ENCODE measurements at places on chromosomes 13 and 19. TPM values are rescaled to one million over a fixed set of nuclear protein-coding genes. Genes with fewer than 3 reads are reported as not detected.

- no peak for DNase-seq
Observed at GRCh38 chr13:21233086-21233485, 56.6 kb downstream of the MRPL57 start.

DNA sequence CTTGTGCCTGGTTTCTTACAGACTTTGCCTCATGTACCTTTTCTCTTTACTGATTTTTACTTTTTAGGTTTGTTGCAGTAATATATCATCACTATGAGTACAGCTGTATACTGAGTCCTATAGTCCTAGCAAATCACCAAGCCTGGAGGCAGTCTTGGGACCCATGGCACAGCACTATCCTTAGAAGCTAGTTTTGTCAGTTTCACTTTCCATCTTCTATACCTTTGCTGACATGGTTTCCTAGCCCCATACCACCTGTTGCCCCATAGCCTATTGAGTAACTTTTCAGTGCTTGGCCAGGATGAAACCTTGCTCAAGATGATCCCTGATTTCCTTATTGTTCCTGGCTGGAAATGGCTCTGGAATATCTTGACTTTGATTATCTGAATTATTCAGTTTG is 826.4 kb downstream of the GPC5 start:
- DNase-seq = no peak

DNA sequence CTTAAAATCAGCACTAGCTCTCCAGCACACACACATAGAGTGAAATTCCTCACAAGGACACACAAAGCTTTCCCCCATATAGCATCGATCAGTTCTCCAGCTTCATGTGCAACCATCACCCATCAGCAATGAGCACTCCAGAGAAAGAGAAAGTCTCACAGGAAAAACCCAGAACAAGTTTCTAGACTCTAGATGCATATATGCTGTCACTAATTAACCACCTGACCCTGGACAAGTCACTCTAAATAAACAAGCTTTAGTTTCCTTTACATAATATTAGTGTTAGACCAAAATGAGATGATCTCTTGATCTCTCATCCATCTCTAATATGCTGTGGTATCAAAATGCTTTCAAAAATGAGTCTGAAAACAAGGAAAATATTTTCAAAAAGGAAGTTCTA is 81.2 kb downstream of the TBC1D4 start:
- no peak for DNase-seq

GRCh38 chr19:33866696-33867095 is 70.0 kb downstream of the KCTD15 start:
- no peak for DNase-seq

GRCh38 chr13:98482476-98483444 is 94.1 kb downstream of the STK24 start:
- DNase-seq = no peak

DNA sequence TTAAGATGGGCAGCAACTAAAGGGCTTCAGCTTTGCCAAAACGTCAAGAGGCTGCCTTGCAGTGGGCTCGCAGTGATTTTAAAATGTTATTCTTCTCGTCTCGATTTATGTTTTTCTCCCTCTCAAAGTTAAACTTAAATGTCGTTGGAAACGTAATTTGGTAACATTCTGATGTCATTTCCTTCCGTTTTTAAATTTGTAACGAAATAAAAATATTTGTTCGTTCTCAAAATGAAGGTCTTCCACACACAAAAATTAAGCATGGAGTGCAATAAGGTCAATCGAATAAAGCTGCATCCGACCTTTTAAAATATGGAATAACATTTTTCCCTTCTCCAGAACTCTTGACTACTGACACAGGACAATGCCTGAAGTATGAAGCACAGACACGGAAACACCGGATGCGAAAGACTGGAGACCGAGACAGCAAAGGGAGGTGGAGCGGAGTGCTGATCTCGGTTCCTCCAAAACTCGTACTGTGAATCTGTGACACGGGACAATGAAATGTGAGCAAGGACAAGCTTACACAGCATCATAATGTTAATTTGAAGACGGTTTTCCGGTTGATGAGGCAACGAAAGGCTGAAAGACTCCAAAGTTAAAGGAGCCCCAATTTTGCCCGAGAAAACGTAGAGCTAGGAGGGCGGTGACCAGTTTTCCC is 850 bp downstream of the MTMR6 start:
- DNase-seq = peak; percentile 30

DNA sequence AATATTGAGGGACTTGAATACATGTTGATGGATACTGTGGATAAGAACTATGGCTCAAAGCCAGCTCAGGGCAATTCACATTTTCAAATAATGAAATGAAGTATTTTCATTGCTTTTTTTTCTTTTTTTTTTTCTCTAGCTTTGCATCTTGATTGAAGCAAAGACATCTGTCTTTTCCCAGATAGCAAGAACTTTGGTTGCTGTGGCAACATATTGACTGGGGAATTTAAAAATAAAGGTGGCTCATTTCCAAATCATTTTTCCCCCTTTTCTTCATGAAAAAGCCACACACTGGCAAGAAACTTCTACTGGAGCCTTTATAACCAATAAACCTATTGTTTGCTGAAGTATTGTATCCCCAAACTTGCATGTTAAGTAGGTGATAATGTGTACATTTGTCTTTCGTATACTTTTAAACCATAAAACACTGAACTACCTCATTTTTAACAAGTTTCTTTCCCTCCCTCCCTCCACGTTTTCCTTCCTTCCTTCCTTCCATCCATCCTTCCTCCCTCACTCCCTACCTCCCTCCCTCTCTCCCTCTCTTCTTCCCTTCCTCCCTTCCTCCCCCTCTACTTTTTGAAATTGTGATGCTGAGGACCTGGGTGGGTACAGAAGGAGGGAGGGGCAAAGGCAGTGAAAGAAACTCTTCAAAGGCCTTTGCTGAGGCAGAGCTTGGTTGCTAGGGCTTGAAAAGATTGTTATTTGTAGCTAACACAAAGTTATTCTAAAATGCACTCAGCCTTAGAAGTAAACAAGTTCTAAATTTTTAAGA is 343.5 kb upstream of the SPRY2 start:
- DNase-seq = no peak

DNA sequence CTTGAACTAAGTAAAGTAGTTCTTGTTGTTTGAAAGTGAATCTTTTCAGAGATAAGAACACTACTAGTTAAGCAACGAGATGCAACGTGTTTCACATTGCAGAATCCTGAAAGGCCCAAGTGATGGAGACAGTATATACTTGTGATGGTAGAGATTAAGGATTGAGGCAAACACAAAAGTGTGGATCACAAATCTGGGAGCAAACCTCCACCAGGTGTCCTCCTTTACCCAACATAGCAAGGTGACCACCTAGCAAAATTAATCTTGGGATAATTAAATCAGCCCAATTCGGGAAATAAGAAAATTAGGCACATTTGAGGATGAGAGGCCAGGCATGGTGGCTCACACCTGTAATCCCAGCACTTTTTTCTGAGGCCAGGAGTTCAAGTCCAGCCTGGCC is 563.9 kb downstream of the DACH1 start:
- DNase-seq = no peak

- DNase-seq = no peak
Observed at GRCh38 chr13:24180750-24181377, 20.3 kb downstream of the SPATA13 start.

DNA sequence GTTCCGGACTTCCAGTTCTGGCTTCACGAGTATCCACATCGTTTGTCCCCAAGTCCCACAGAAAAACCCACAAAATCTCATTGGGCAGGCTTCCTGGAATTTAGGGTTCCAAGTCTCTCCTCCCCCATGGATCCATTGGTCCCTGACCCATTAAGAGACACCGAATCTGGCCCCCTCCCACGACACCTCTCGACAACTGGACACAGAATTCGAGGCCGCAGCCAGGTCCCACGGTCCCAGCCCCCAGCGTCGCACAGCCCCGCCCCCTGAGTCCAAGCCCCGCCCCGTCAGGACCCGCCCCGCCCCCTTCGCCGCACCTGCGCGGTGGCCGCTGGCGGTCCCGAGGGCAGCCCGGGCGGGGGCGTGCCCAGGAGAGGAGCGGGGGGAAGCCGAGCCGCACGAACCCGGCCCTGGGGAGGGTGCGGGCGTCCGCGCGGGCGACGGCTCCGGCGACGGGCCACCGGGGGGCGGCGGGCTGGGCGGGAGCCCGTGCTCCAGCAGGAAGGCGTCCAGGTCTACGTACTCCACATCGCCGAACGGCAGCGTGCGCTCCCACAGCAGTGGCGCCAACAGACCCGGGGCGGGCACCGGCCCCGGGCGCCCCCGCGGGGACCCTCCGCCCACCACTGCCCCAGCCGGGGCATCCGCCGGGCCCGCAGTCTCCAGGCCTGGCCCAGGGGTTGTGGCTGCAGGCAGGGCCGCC is 1.8 kb downstream of the DBP start:
- DNase-seq = no peak

DNA sequence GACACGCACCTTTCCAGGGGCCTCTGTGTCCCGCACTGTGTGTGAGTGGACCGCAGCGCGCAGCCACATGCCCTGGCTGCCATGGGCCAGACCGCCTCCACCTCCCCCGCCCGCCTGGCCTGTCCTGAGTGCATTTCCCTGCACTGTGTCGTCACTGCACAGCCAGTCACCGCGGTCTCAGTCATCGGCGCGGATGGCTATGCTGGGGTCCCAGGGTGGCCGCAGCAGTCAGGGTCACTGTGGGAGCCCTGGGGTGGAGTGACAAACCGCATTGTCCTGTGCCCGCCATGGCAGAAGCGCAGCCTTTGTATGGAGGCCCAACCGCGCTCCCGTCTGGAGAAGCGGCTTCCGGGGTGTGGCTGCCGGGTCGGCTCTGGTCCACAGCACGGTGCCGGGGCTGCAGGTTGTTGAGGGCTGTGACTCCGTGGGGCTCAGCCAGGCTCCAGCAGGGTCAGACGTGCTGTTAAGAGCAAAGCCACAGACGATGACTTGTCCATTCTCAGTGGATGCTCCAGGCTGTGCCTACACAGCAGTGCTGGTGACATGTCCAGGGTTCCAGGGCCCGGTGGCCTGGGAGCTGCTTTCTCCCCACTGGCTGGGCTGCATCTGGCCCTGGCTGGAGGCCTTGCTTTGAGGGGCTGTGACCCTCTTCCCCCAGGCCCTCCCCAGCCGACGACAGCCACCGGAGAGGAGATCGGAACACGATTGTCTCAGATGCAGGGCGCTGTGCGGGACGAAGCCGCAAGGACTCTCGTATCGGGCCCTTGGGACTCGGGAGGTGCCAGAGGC is 6.3 kb upstream of the NDUFS7 start:
- no peak for DNase-seq

GRCh38 chr13:36891752-36892151 is 28.3 kb downstream of the SMAD9 start:
- no peak for DNase-seq

DNA sequence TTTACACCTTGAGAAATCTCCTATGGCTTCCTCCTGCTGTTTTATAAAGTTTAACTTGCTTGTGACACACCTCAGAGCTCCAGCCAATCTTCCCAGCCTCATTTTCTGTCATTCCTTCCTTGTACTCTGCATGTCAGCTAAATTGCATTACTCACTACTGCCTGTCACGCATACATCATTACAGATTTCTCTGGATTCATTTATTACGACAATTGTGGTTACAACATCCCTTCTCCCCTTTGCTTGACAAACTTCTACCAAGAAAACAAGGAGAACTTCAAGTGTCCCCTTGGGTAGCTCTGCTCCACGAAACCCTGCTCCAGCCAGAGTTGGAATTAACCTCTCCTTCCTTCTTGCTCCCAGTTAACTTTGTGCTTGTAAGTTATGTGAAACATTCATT is 22.0 kb upstream of the GPR18 start:
- no peak for DNase-seq

GRCh38 chr19:55251341-55252081 is 7.3 kb downstream of the PPP6R1 start:
- no peak for DNase-seq

GRCh38 chr13:73722120-73722519 is 412.1 kb downstream of the KLF12 start:
- no peak for DNase-seq

GRCh38 chr13:37456506-37456905 is 142.1 kb downstream of the POSTN start:
- DNase-seq = no peak

DNA sequence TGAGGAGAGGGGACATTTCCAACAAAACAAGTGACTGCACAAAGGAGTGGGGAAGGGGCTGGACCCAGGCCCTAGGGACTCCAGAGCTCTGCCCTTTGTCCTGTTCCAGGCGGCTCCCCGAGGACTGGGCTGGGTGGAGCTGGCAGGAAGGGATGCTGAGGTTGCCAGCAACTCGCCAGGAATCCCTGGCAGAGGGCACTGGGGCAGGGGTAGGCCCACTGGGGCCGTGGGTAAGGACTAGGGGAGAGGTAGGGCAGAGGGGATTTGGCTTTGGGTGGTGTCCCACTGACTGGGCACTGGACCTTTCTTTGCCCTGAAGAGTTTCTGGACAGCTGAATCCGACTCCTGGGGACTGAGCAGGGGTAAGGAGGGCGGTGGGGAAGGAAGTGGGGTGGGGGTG is 7.9 kb downstream of the LIPE start:
- DNase-seq = no peak

- DNase-seq = no peak
Observed at GRCh38 chr19:4528843-4529242, 6.2 kb downstream of the PLIN5 start.

- no peak for DNase-seq
Observed at GRCh38 chr13:33263484-33263883, 22.1 kb downstream of the STARD13 start.

- DNase-seq = no peak
Observed at GRCh38 chr19:21143428-21143827, 1.6 kb downstream of the ZNF431 start.

- no peak for DNase-seq
Observed at GRCh38 chr19:15292140-15292539, 40.2 kb downstream of the BRD4 start.

- DNase-seq = no peak
Observed at GRCh38 chr19:47756953-47757608, 11.7 kb downstream of the NOP53 start.

DNA sequence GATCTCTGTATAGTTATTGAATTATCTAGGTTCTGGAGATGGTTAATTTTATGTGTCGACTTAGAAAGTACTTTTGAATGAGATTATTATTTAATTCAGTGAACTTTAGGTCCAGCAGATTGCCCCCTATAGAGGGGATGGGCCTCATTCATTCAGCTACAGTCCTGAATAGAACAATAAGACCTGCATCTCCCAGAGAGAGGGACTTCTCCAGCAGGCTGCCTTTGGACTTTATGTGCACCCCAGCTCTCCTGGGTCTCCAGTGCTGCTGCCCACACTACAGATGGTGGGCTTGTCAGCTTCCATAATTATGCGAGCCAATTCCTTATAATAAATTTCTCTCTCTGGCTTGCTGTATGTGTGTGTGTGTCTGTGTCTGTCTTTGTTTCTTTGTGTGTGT is 39.3 kb upstream of the KL start:
- DNase-seq = no peak

- DNase-seq = no peak
Observed at GRCh38 chr19:19202707-19203011, 555 bp downstream of the NR2C2AP start.

GRCh38 chr13:92574499-92574898 is 652.1 kb upstream of the GPC6 start:
- no peak for DNase-seq

ASF1B gene
- 21.9 TPM for polyA plus RNA-seq

DENND1C gene
- 36.7 TPM for polyA plus RNA-seq

C19orf53 gene
- polyA plus RNA-seq = 101 TPM

ZNF101 gene
- polyA plus RNA-seq = 19.7 TPM

CLASRP gene
- 76.8 TPM for polyA plus RNA-seq

GRK1 gene
- 0.07 TPM for polyA plus RNA-seq

SERP2 gene
- polyA plus RNA-seq = 13.0 TPM

CYP4F3 gene
- 1.4 TPM for polyA plus RNA-seq

MISP3 gene
- 4.6 TPM for polyA plus RNA-seq

POGLUT2 gene
- 48.2 TPM for polyA plus RNA-seq

TLE6 gene
- polyA plus RNA-seq = 8.6 TPM

RNF113B gene
- polyA plus RNA-seq = not detected

ADM5 gene
- 1.3 TPM for polyA plus RNA-seq

MBD3L5 gene
- polyA plus RNA-seq = not detected

ZNF85 gene
- 26.1 TPM for polyA plus RNA-seq

ZNF562 gene
- 29.9 TPM for polyA plus RNA-seq

Measured in left kidney (tissue), 8 donors.